Posterior vena cava (tissue), 2 donors: ENCODE measurements at places on chromosomes 2 and 18. TPM values are rescaled to one million over a fixed set of nuclear protein-coding genes. Genes with fewer than 3 reads are reported as not detected.

DNA sequence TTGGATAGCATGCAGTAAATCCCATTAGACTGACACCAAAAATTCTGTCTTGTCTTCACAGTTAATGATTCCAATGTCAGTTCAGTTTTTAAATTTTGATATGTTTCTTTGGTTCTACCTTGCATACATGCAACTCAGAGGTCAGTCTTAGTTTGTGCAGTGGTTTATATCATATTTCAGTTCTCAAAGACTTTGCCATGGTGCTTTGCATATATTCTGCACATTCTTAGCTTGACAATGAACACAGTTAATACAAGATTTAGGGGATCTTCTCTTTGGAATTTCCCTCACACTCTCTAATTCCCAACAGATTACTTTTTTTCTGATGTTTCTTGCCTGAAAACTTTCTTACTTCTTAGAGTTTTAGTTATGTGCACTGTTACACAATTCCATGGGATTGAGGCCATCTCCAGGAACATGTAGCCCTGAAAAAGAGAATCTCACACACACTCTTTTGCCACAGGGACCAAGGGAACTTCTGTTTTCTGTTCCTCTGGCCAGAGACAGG lies 17.3 kb downstream of the NOL4 start:
- DNase-seq, result no peak

DNA sequence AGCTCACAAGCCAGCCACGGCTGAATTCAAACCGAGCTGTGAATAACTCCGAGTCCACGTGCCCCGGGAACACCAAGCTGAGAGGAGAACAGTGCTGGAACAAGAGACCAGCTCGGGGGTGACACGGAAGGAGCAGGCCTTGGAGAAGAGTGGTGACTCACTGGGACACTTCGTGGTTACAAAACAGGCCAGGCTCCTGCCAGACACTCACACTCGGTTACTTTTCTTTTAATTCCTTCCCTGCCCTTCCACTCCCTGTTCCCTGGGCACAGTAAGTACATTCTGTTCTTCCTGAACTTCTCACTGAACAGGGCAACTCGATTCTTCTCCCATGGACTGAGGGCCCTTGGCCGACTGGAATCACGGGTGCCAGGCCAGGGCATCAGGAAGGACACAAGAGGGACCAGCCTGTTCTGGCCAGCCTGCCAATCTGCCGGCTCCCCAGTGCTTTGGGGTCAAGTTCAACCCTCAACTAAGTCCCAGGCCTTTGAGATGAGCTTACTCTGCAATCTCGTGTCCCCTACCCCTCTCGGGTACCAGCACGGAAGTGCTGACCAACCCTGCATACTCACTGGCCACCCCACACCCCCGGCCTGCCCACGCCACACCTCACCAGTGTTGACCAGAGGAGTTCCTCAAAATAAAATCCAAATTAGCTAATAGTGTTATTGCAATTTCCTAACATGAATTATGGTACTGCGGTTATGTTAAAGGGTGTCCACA lies 87.5 kb downstream of the TFCP2L1 start:
- DNase-seq, result peak; percentile 93

- DNase-seq, result no peak
Observed at GRCh38 chr2:233409286-233409991, 55.1 kb downstream of the DGKD start.

- DNase-seq, result no peak
Observed at GRCh38 chr2:184743096-184743495, 144.8 kb downstream of the ZNF804A start.

The ABHD1 gene
- total RNA-seq, result 0.37 TPM

DNA sequence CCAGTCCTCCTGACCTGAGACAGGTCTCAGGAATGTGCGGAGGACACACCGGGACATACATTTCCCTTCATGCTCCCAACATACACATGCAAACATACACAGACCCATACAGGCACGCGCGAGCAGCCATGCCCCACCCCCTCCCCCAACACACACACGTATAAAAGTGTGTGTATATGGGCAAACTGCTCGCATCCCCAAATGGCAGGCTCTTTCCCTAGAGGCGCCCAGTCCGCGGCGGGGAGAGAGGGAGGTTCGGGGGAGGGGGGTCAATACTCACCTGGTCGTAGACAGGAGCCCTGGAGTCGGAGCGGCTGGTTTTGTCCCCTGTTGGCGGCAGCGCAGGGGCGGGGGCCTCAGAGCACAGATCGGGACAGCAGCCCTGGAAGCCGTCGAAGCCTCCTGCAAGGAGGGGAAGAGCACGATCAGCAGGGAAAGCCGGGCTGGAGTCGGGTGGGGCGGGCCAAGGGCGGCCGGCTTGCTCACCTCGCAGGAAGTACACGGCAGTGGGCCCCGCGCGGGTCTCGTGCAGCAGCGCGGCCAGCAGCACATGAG lies 682 bp downstream of the DUSP2 start:
- DNase-seq, result peak; percentile 85

GRCh38 chr2:208545403-208546042 lies 138.9 kb downstream of the PTH2R start:
- DNase-seq, result no peak

DNA sequence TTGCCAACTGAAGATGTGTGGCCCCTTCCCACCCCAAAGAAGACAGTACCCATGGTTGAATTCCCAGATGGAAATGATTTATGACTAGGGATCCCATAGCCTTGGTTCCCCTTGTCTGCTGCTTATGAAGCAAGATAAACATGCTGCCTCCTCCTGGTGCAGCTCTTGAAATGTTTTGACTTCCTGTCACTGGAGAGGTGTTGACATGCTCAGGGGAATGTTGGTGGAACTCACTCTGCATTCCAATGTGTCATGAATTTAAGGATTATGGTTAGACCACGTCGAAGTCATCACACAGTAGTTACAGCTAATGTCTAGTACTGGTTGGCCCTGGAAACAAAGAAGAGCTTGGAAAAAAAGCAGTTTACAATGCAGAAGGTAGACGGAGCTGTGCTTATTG lies 69.0 kb upstream of the FAM110C start:
- no peak for DNase-seq

The UBR3 gene
- 54.2 TPM for total RNA-seq

DNA sequence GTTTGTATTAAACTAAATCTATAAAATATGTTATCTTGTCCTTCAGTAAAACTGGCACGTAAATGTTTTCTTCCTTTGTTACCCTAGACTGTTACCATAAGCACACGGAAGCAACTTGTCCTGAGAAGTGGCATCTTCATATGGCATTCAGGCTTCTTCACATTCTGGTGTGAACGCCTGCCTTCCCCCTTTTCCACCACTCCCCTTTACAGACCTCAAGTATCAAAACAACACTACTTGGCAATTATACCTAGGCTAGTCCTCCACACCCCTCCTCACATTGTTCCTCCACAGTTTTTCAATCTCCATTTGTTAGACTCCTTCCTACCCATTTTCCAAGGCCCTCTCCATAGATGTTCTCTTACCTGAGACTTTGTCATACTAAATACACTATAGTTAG lies 2.9 kb downstream of the MEX3C start:
- no peak for DNase-seq

- no peak for DNase-seq
Observed at GRCh38 chr2:234565201-234565600, 68.3 kb upstream of the ARL4C start.

GRCh38 chr2:68764041-68764805 lies 29.6 kb downstream of the ARHGAP25 start:
- DNase-seq, result no peak

The SMYD1 gene
- not detected for total RNA-seq

- no peak for DNase-seq
Observed at GRCh38 chr18:50508228-50508627, 51.7 kb upstream of the MAPK4 start.

- DNase-seq, result no peak
Observed at GRCh38 chr2:25354116-25354515, 12.4 kb upstream of the DNMT3A start.

DNA sequence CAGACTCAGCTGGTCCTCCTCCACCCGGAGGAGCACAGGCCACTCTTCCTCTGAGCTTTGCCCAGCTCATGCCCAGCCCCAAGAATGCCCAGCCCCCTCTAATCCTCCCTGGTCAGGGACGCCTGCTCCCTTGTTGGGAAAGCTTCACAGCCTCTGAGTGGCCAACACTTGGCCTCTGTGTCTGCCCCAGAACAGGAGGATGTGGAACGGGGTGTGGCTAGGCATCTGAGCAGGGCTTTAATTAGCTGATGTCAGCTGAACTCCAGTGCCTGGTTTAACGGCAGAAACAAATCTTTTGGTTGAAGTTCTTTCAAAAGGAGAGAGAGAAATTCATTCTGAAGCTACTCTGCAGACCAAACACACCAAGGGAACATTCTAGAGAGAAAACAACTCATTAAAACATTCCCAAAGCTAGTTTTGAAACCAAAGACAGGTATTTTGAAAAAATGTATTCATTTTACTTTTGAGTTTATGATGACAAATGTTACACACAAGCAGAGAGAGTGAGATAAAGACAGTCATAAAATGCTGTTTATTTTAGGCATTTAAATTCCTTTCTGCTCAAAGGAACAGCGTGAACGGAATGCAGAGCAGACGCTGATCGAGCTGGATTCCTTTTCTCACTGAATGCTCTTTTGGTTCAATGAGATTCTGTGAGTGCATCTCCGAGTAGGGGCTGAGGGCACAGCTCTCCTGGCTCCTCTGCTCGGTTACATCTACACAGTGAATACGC lies 63.8 kb downstream of the RTP5 start:
- DNase-seq, result peak; percentile 71

The PSMD1 gene
- total RNA-seq, result 89.3 TPM

The OSR1 gene
- 74.0 TPM for total RNA-seq

GRCh38 chr2:79702905-79703304 lies 190.1 kb downstream of the CTNNA2 start:
- DNase-seq, result no peak

The SLC30A3 gene
- total RNA-seq, result 1.4 TPM

The MYO5B gene
- 1.2 TPM for total RNA-seq

- no peak for DNase-seq
Observed at GRCh38 chr18:505483-506122, 5.1 kb upstream of the COLEC12 start.

- no peak for DNase-seq
Observed at GRCh38 chr2:192960945-192961344, 766.2 kb upstream of the TMEFF2 start.

DNA sequence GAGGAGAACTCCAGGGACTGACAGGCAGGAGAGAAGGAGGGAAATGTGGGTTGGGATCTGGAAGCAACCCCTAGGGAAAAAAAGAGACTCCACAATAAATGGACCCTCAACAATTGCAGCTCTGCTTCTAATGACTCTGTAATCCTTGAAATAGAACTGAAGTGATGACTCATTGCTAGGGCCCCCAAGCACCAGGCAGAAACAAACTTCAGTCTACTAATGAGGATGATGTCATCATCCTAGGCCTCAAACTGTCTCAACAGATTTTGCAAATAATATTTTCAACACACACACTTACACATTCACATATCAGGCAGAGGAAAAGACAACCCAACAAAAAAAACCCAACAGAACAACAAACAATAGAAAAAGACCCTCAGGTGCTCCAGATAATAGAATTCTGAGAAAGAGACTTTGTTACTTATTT lies 143.3 kb downstream of the HDAC4 start:
- peak; percentile 41 for DNase-seq

- DNase-seq, result no peak
Observed at GRCh38 chr2:173760553-173760952, 204.6 kb downstream of the SP3 start.

- DNase-seq, result no peak
Observed at GRCh38 chr18:4318311-4318710, 136.8 kb downstream of the DLGAP1 start.

GRCh38 chr2:60882971-60883753 lies 1.8 kb downstream of the REL start:
- no peak for DNase-seq

DNA sequence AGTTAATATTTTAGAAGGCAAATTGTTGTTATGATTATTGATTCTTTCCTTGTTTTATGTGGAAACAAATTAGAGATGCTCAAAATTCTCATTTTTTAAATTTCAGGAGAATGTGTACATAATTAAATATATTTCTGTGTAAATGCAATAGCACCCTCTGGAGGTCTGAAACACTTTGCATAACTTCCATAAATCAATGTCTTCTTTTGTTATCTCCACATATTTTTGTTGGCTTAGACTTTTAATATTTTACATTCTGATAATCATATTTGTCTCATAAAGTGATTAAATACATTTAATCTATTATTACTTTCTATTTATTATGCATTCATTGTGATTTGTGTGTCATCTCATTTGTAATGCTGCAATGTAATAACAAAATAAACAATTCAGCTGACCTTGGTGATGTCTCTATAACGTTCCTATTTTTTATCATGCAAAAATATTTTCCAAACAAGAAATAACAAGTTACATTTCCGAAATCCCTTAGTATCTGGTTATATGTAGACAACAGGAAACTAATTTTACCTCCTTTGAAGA lies 201.8 kb upstream of the GALNT5 start:
- DNase-seq, result no peak

DNA sequence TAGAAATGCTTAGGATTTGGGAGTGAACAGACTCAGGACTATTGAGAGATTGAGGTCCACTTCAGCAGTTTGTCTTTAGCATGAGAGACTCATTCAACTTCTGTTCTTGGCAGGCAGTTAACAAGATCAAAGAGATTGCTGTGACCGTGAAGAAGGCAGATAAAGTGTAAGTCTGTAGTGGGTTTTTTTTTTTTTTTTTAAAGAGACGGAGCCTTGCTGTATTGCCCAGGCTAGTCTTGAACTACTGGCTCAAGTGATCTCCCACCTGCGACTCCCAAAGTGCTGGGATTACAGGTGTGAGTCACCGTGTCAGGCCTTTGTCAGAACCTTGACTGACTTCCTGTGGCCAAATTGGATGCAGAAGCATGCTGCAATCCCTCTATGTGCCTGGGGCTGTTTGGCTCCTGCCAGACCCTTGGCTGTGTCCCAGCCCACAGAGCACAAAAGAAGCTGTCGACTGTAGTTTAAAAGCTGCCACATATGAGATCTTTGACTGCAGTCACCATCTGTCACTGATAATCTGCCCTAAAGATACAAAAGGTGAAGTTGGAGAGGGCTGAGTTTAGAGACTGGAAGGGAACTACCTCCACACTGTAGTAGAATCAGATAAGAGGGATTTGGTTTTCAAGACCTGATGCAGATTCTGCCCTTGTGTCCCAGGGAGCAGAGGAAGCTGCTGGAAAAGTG lies 9.9 kb downstream of the CCT7 start:
- peak; percentile 9 for DNase-seq

The UGT1A3 gene
- not detected for total RNA-seq

DNA sequence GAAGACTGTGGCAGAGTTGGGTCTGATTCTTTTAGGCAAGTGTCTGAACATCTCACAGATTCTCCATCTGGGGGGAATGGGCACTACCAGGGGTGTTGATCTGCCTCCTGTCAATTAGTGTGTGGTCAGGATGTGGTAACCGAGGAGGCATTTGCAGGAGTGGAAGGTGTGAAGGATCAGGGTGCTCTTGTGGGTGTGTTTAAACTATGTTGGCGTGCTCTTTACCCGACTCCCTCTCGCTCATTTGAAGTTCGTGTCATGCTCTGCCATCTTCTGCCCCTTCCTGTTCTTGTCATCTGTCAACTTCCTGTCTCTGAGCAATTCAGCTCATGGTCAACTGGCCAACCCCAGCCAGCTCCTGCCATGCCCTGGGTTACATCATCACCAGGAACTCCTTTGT lies 107.9 kb downstream of the RTN4 start:
- no peak for DNase-seq
